ENCODE measurements at places on chromosomes 3 and 15. TPM values are rescaled to one million over a fixed set of nuclear protein-coding genes. Genes with fewer than 3 reads are reported as not detected.

DNA sequence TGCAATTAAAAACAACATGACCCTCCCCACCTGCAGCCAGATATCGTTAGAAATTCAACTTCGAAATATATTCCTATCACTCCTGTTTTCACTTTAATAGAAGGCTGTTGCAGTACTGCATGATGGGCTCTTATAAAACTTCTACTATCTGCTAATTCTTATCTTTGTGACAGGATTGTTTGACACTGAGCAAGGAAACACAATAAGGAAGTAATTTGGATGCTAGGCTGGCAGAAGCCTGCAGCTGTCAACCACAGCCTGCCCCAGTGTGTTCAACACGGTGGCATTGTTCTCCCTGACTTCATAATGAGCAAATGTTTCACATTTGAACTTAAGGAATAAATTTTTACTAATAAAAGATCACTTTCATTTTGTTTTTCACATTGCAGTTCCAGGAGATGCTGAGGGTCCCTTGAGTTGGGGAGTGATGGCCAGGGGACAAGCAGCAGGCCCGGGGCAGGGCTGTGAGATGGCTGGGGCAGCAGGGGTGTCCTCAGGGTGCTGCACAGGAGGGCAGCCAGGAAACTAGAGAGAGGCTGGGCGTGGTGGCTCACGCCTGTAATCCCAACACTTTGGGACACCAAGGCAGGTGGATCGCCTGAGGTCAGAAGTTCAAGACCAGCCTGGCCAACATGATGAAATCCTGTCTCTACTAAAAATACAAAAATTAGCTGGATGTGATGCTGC, 64.8 kb upstream of the SEC61A1 start:
- H3K36me3 ChIP-seq, result no peaks in the 10 kb centered on the region
- H3K4me1 ChIP-seq, result no peaks in the 10 kb centered on the region
- no peak overlapping the region for H3K27ac ChIP-seq

- H3K4me1 ChIP-seq, result no peaks in the 10 kb centered on the region
- no peak overlapping the region for H3K27ac ChIP-seq
- peaks cover 55% of the 10 kb centered on the region for H3K36me3 ChIP-seq
- DNase-seq, result no peak
- H3K27me3 ChIP-seq, result no peaks in the 10 kb centered on the region
- no peak overlapping the region for H3K4me3 ChIP-seq
Measured at GRCh38 chr3:70994644-70995043, 588.9 kb downstream of the FOXP1 start.

Gene CYP1A1
- total RNA-seq, result 2.4 TPM

- no peak overlapping the region for H3K4me3 ChIP-seq
- no peaks in the 10 kb centered on the region for H3K36me3 ChIP-seq
- H3K27ac ChIP-seq, result peak overlapping the region; percentile 32
- H3K27me3 ChIP-seq, result no peaks in the 10 kb centered on the region
Measured at GRCh38 chr3:155701882-155702465, 42.9 kb downstream of the PLCH1 start.

DNA sequence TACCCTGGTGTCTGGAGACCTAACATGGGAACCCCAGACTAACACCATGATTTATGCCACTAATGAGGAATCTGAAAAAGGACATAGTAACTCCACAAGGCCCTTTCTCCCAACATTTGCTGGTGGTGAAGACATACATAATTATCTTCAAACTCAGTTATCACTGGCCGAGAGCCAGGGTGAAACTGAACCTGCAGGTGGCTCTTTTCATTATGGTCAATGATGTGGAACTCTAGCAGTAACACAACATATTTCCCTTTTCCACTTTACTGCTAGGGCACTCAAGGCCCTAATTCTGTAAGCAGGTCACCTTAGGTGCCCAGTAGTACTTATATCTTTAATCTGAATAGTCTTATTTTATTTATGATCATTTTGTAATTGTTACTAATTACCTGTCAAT, 326.4 kb upstream of the SATB1 start:
- no peaks in the 10 kb centered on the region for H3K36me3 ChIP-seq
- H3K4me1 ChIP-seq, result no peaks in the 10 kb centered on the region
- no peak overlapping the region for H3K27ac ChIP-seq
- H3K27me3 ChIP-seq, result no peaks in the 10 kb centered on the region
- no peak overlapping the region for H3K4me3 ChIP-seq

DNA sequence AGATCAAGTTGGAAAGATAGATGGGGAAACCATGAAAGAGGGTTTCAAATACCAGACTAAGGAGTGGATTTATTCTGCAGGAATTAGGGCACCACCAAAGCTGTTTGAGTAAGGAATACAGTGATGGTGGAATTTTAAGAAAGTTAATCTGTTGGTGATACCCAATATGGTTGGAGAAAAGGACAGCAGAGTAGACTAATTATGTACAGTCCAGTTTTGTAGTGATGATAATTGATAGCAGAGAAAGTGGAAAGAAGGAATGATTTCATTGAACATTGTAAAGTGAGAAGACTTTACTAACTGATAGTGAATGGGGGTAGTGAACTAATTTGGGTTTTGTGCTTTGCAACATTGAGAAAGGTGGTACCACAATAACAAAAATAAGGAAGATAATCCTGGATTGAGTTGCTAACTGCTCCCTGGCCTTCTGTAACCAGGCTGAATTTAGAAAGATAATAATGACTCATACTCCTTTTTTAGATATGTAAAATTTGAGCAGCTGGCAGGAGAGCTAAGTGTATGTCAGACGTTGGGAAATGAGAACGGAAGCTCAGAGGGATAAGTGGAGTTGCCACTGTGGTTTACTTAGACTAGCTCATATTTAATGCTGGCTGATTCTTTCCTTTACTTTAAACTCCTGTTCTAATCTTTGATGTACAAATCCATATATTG, 16.9 kb downstream of the TCAIM start:
- H3K4me1 ChIP-seq, result peaks cover 6% of the 10 kb centered on the region
- no peak for DNase-seq
- H3K27me3 ChIP-seq, result no peaks in the 10 kb centered on the region
- H3K27ac ChIP-seq, result peak overlapping the region; percentile 26
- H3K36me3 ChIP-seq, result no peaks in the 10 kb centered on the region

- no peak overlapping the region for H3K27ac ChIP-seq
- peaks cover 4% of the 10 kb centered on the region for H3K4me1 ChIP-seq
- no peaks in the 10 kb centered on the region for H3K27me3 ChIP-seq
- peaks cover 6% of the 10 kb centered on the region for H3K36me3 ChIP-seq
- DNase-seq, result no peak
Measured at GRCh38 chr3:66267031-66267430, 46.2 kb downstream of the SLC25A26 start.

Gene GPR27
- 3.7 TPM for total RNA-seq

GRCh38 chr3:72255791-72256559, 471.0 kb upstream of the PROK2 start:
- H3K4me1 ChIP-seq, result peaks cover 18% of the 10 kb centered on the region
- no peak overlapping the region for H3K4me3 ChIP-seq
- DNase-seq, result peak; percentile 77
- no peaks in the 10 kb centered on the region for H3K36me3 ChIP-seq
- peak overlapping the region; percentile 51 for H3K27ac ChIP-seq

GRCh38 chr3:181446741-181447140, 265.0 kb upstream of the SOX2 start:
- H3K4me3 ChIP-seq, result no peak overlapping the region
- H3K36me3 ChIP-seq, result no peaks in the 10 kb centered on the region
- H3K27ac ChIP-seq, result no peak overlapping the region
- no peaks in the 10 kb centered on the region for H3K27me3 ChIP-seq
- no peaks in the 10 kb centered on the region for H3K4me1 ChIP-seq

- no peaks in the 10 kb centered on the region for H3K4me1 ChIP-seq
- no peak overlapping the region for H3K4me3 ChIP-seq
- no peak overlapping the region for H3K27ac ChIP-seq
Measured at GRCh38 chr3:32002561-32003368, 21.2 kb downstream of the ZNF860 start.

DNA sequence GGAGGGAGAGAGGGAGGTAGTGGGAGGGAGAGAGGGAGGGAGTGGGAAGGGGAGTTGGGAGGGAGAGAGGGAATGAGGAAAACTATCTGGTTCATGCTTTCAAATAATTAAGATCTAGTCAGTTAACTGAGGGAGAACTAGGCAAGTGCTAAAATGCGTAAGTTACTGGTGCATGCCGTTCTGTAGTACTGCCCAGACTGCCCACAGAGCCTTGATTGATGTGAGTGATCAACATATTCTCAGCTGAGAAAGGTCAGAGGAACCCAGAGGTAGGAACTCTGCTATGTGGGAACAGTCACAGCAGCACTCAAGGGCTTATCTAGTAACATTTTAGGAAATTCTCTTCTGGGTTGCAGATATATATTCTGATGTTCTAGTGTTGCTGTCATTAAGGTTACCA, 149.8 kb upstream of the ROBO1 start:
- H3K4me3 ChIP-seq, result no peak overlapping the region
- H3K4me1 ChIP-seq, result no peaks in the 10 kb centered on the region
- no peaks in the 10 kb centered on the region for H3K36me3 ChIP-seq
- DNase-seq, result no peak

DNA sequence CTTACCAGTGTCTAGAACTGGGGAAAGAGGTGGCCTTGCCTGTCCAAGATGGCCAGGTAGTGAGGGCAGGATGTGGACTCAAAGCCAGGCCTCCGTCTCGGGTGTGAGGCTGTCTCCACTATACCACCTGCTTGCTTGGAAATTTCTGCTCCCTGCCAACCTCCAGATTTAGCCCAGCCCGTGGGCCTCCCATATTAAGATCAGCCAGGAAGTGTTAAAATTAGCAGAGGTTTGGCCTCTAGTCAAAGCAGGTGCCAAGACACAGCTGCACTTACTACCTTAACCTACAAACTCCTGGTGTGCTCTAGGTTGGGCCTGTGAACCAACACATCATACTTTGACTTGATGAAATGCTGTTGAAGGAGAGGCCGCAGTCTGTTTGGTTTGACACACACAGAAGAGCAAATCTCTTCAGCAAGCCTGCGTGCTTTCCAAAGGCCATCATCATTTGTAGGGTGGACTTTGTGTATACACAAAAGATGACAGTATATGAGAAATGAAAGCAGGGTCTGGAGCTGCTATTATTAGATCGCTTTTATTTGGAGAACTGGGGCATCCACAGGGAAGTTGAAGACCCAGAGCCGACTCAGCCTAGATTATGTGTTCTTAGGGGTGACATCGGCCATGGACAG, 206.5 kb downstream of the XXYLT1 start:
- peaks cover 1% of the 10 kb centered on the region for H3K36me3 ChIP-seq
- H3K27ac ChIP-seq, result no peak overlapping the region
- no peaks in the 10 kb centered on the region for H3K27me3 ChIP-seq
- no peaks in the 10 kb centered on the region for H3K4me1 ChIP-seq
- peak; percentile 49 for DNase-seq
- H3K4me3 ChIP-seq, result no peak overlapping the region

Gene ZBED2
- total RNA-seq, result 6.4 TPM

Gene PLA2G4B
- 14.4 TPM for total RNA-seq

Gene SH2D7
- not detected for total RNA-seq

DNA sequence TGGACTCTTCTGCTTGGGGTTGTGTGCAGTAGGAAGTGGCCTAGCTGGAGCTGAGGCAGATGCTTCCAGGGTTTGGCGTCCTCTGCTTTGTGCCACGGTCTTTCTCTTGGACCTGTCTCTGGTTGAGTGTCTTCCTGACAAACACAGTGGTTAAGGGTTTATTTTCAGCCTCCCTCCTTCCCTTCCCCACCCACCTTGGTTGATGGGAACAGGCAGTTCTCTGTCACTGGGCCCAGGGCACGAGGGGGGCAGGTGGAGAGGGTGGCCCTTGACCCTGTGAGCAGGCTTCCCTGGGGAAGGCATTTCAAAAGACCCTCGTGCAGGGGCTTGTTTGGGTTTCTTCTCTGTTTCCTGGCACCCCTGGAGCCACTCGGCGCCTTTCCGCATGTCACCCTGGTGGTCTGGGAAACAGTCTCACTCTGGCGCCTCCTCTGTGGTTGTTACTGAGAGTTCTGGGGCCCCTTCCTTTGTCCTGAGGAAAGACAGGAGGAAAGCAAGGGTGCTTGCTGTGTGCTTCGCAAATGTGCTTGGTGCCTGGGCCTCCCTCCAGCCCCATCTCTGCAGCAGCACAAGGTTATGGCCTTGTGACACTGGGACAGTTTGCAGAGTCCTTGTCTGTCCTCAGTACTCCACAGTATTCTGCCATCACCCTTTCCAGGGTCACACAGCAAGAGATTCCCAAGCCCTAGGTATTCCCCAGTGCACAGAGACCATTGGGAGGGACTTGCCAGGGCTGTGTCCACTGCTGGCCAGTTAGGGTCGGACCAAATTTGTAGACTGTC, 10.3 kb upstream of the STAB1 start:
- peaks cover 18% of the 10 kb centered on the region for H3K4me1 ChIP-seq
- peak overlapping the region; percentile 55 for H3K27ac ChIP-seq
- H3K4me3 ChIP-seq, result no peak overlapping the region
- peaks cover 75% of the 10 kb centered on the region for H3K36me3 ChIP-seq
- no peaks in the 10 kb centered on the region for H3K27me3 ChIP-seq

Gene UROC1
- total RNA-seq, result not detected

DNA sequence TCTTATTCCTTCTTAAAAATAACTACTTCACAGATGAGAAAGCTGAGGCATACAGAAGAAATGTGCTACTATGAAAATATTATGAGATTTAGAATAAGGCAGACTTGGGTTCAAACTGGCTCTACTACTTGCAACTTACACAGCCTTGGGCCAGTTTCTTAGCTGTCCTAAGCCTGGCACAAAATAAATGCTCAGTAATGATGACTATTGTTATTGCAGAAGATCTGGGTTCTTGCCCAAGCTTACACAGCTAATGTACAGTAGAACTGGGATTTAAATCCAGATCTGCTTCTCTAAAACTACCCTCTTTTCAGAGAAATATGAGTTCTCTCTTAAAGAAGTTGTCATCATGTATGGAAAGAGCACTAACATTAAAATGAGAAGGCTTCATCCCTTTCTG, 228.2 kb upstream of the TPRG1 start:
- H3K27ac ChIP-seq, result peak overlapping the region; percentile 38
- H3K27me3 ChIP-seq, result no peaks in the 10 kb centered on the region
- no peak for DNase-seq
- H3K36me3 ChIP-seq, result no peaks in the 10 kb centered on the region
- H3K4me1 ChIP-seq, result peaks cover 42% of the 10 kb centered on the region
- no peak overlapping the region for H3K4me3 ChIP-seq

DNA sequence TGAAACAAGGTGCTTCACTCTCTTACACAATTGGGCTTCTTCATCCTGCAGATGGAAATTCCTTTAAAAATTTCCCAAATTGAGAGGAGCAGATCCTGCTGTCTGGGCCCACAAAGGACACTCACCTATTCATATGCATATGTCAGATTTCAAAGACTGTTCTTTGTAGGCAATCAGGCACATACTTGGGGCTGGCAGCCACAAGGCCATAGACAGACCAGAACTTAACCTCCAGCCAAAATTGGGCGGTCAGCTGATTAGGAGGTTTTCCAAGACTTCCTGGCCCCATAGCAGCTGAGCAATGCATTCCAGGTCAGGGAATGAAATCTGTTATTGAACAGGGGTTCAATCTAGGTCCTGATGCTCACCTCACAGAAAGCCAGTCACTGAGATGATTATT, 15.0 kb upstream of the HPS3 start:
- H3K4me1 ChIP-seq, result no peaks in the 10 kb centered on the region
- DNase-seq, result no peak
- no peaks in the 10 kb centered on the region for H3K36me3 ChIP-seq
- no peak overlapping the region for H3K27ac ChIP-seq

GRCh38 chr3:45937206-45938042, 5.8 kb upstream of the CXCR6 start:
- H3K36me3 ChIP-seq, result peaks cover 57% of the 10 kb centered on the region
- no peak for DNase-seq
- no peak overlapping the region for H3K27ac ChIP-seq
- no peaks in the 10 kb centered on the region for H3K27me3 ChIP-seq
- no peak overlapping the region for H3K4me3 ChIP-seq

Gene DPP8
- total RNA-seq, result 28.2 TPM

GRCh38 chr15:46297766-46298165, 662.9 kb downstream of the SQOR start:
- H3K27ac ChIP-seq, result no peak overlapping the region
- no peaks in the 10 kb centered on the region for H3K4me1 ChIP-seq
- no peak overlapping the region for H3K4me3 ChIP-seq
- H3K27me3 ChIP-seq, result no peaks in the 10 kb centered on the region
